ENCODE measurements at places on chromosomes 5 and 9.

DNA sequence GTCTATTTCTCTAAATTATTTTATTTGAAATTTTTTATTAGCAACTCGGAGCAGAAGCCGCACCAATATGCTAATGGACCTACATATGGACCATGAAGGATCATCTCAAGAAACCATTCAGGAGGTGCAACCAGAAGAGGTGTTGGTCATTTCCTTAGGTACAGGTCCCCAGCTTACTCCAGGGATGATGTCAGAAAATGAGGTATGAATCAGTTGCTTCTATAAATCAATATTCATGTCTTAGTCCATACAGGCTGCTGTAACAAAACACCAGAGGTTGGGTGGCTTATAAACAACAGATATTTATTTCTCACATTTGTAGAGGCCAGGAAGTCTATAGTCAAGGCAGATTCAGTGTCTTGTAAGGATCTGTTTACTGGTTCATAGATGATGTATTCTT, 50.8 kb downstream of the GAPVD1 start:
- no peak for DNase-seq

GRCh38 chr9:91768507-91768906, 181.5 kb downstream of the ROR2 start:
- no peak for DNase-seq

GRCh38 chr9:21030389-21031035, 928 bp downstream of the HACD4 start:
- peak; percentile 67 for DNase-seq

GRCh38 chr5:68644971-68645370, 429.4 kb downstream of the PIK3R1 start:
- DNase-seq, result no peak

- no peak for DNase-seq
These were observed 47.6 kb downstream of the ADAMTS2 start for GRCh38 chr5:179297486-179298180.

DNA sequence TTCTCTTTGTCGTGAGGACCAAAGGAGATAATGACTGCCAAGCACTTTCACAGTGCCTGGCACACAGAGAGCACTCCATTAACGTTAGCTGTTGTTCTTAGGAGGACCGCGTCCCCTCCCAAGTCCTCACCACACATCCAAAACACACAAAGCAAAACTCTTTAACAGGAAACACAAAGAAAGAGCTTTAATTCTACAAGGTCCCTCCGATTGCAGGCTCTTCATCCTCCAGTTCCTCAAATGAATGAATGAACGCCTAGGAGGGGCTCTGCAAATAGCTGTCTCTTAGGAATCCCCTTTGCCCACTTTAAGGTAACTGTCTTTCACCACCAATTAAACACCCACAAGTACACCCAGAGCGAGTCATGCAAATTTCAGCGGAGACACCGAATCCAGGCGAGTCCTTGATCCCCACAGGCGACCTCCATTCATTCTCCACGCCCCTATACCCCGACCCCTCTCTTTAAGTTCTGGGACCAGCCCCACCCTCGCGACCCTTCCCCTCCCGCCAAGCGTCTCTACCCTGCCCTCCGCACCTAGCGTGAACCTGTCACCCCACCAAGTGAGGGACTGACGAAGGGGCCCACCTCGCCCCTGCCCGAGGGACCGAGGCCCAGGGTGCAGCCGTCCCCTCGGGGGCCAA, 644 bp downstream of the TSC1 start:
- peak; percentile 31 for DNase-seq

DNA sequence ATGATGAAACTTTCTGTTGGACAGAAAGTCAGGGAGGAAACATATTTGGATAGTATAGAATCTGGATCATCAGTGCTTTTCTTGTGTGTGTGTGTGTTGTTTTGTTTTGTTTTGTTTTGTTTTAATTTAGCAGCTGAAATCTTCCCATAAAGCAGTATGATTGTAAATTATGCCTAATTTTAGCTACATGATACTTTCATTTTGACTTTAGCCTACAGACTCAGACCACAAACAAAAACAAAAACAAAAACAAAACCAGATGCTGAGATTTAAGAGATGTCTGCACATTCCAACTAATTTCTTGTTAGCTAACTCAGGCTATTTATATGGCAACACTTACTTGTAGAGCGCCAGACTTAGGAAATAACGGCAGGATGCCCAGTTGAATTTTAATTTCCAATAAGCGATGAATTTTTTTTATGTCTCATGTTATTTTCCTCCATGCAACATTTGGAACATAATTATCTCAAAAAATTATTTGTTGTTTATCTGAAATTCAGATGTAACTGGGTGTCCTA, 119.5 kb upstream of the TRPC7 start:
- DNase-seq, result no peak

DNA sequence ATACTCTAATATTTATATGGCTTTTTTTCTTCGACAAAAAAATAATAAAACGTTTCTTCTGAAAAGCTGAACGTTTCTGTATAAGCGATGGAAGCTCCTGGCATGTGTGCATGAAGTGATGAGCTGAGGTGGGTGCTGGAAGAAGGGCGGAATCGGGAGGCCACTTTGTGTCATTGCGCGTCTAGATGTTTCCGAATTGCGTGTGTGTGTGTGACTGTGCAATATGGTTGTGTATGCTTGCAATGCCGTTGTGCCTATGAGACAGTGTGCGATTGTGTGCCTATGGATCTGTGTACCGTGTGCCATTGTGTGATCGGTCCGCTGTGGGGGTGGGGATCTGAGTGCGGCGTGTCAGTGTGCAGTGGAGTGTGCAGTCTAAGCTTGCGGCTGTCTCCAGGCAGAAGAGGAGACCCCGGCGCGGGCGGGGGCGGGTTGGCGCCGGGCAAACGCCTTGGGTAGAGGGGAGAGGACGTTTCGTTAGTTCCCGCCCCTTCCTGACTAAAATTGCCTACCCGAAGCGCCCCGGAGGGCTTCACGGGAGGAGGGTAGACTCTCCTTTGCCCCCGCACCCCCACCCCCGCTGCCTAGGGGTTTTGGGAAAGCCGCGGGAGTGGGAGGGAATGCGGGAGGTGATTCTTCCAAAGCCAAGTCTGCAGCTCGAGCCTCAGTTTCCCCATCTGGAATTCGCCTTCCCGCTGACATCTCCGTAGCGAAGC, 24.2 kb downstream of the PCDHGC5 start:
- no peak for DNase-seq
